ENCODE measurements at places on chromosomes 1 and 21.

GRCh38 chr1:17112496-17113236 lies 6.6 kb downstream of the PADI2 start:
- no peak for DNase-seq

GRCh38 chr21:44695184-44695583 lies 1.8 kb upstream of the KRTAP10-12 start:
- DNase-seq = no peak

DNA sequence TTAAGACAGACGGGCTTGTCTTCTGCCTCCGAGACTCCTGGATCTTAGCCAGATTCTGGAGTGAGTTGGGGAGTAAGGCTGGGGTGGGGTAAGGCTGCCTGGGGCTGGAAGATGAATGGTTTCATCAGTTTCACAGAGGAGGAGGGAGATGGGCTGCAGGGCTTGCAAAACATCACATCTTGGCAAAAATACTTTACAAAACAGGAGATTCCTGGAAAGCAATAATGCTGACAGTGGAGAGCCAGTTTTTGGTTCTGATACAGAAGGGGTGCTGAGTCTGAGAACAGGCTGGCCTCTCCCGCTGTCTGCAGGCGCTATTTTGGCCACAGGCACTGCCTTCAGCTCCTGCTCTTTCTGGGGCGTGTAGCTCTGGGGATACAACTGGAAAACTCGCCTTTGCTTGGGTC lies 83.4 kb upstream of the KCNE2 start:
- DNase-seq = no peak

GRCh38 chr1:19504796-19505692 lies 19.7 kb upstream of the CAPZB start:
- no peak for DNase-seq

DNA sequence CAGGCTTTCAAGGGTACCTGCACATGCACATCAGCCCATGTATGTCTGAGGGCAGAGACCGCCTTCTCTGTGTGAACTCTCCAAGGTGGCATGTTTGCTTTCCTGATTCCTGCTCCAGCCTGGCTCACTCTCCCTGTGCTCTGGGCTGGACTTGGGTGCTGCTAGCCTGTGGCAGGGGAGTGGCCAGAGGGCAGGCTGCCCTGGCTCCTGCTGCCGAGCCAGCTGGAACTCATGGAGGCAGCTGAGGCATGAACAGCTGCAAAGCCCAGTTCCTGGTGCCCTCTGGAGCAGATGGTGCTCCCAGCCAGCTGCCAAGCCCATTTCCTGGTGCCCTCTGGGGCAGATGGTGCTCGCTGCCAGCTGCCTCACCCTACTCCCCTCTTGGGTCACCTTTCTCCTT lies 7.6 kb downstream of the UBL4B start:
- DNase-seq = no peak

DNA sequence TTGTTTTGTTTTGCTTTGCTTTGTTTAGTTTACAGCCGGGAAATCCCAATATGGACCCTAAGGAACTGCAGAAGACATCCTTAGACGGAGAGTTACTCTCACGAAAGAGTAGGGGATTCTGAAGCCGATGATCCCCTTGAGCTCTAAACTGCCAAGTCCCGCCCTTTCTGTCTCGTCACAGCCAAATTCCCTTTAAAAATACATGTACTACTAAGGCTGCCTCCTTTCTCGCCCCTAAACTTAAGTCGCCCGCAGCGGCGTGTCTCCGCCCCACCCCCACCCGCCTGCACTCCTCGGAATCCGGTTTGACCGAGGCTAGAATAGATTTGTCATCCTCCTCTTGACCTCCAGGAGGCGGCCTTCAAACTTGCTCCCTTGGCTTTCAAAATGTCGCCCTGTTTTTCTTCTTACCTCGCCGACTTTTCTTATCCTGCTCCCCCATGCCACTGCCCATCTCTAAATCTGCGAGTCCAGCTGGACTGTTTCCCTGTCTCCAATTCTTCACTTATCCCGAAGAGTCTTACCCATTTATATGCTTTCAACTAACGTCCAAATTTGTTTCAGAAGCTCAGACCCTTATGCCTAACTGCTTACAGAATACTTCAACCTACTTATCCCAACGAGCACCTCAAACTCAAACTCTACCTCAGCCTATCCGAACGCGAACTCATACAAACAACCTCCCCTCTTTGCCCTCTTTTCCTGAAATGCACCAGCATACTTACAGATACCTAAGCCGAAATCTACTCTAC lies 10.9 kb upstream of the BOLA1 start:
- peak; percentile 72 for DNase-seq

DNA sequence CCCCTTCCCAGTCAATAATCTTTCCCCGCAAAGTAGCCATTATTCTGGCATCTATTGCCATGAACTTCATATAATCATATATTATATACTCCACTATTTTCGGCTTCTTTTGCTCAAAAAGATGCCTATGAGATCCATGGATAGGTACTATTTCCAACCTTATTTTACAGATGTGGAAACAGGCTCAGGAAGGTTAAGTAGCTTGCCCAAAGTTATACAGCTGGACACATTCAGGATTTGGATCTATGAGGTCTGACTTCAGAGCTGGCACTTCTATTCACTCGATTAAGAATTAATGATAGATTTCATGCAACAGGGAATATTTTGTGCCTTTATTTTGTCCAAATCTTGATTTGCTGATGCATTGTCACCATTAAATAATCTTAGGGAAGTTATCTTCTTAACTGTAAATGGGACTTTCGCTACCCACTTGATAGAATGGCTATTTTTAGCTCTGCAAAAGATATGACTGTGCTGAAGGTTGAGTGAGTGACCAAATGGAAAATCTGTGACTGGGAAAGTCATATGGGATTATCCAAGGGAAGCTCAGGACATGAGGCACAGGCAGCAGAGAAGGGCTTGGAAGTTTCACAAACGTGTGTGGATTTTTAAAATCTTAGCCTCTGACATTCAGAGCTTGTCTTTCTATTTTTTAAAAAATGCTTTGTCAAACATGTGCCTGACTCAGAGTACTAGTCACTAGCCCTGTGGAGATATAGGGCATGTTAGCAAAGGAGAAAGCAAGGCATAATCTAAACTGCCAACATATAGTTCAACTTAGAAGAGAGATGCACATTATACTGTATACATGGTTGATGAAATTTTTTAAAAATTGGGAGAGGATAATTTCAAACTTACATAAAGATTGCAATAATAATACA lies 36.5 kb downstream of the GIPC2 start:
- no peak for DNase-seq

DNA sequence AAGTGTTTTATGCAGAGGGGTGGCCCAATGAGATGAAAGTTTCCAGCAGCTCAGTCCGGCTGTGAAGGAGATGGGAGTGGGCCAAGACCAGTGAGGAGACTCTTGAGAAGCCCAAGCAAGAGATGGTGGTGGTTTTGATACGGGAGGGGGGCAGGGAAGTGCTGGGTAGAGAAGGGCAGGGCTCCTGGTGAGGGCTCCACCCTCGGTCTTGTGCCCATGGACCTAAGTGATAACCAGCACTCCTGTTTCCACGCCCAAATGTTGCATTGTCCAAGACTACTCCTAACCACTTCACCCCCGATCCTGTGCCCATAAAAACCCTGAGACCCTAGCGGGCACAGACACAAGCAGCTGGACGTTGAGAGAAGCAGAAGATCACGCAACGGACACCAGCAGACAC lies 140.9 kb downstream of the MIS18A start:
- no peak for DNase-seq

DNA sequence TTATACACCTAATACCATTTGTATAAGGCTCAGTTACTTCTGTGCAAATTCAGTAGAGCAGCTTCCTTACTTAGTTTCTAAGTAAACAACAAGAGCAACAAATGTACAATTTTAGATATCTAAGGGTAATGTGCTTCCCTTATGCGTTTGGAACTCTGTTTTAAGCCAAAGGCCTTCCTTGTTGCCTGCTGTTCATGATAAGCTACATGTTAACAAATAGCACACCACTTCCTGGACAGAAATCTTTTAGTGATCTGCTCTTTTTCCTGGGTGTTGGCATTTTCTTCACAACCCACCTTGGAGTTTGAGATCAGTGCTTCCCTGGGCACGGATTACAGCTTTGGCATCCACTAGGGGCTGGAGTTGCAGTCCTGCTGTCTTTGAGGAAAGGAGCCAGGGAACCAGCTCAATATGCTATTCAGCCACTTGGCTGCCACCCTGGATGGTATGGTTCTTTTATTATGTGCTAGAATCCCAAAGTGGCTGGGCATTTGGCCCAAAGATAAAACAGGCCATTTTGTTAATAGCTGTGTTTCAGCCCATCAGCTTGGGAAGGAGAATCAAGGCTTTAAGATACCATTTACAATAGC lies 55.6 kb upstream of the ADAR start:
- DNase-seq = no peak
